H9 (cell line): ENCODE measurements at places on chromosomes 7 and 10.

- H3K36me3 ChIP-seq: peaks cover 9% of the 10 kb centered on the region
- H3K4me3 ChIP-seq: no peak overlapping the region
These were observed 115.8 kb upstream of the TMEM168 start for GRCh38 chr7:112905950-112906349.

DNA sequence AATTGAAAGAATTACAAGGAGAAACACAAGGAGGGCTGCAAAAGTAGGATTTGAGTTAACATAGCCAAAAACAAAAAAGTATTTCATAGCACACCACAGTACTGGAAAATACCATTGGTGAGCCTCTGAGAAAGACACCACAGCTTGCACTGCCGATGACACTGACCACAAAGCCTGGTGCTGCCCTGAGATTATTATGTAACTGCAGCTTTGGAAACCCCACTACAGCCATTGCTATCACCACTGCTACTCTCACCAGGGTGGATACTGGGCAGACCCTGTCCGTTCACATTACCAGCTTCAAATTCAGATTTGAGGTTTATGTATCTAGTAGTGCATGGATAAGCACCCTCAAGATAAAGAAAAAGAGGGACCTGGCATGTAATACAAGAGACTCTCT is 1246.7 kb upstream of the SORCS1 start:
- no peaks in the 10 kb centered on the region for H3K4me1 ChIP-seq
- H3K4me3 ChIP-seq: no peak overlapping the region
- H3K27me3 ChIP-seq: no peaks in the 10 kb centered on the region
- no peak overlapping the region for H3K27ac ChIP-seq
- no peaks in the 10 kb centered on the region for H3K36me3 ChIP-seq
- DNase-seq: no peak

DNA sequence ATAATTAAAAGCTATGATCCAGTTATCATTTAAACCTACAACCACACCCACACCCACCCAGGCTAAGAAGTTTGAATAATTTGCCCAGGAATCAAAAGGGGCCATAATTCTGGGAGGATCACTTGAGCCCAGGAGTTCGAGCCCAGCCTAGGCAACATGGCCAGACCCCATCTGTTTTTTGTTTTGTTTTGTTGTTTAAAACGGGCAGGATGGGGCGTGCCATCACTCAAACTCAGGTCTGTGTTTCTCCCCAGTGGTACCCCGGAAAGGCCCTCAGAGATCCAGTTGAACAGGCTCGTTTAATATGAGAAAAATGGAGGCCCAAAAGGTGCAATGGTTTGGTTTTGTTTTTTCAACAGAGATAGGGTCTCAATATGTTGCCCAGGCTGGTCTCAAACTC is 23.3 kb downstream of the HSPB1 start:
- no peaks in the 10 kb centered on the region for H3K4me1 ChIP-seq
- H3K36me3 ChIP-seq: peaks cover 85% of the 10 kb centered on the region
- no peak for DNase-seq
- no peak overlapping the region for H3K4me3 ChIP-seq

DNA sequence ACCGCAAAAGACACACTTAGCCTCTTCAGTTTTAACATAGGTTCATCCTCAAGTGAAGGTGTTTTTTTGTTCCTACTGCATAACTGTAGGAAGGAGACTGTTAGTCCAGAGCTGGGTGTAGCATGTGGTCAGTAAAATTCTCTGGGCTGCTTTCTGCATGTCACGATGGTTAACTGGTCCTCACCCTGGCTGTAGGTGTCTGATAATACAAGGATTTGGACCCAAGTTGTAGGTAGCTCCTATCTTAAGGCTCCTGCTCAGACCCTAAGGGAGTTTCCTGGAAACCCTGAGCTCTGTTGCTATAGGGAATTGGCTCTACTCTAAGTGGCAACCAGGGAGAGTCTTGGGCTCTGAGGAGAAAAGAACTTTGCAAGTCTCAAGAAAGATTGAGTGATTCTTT is 112.9 kb downstream of the SAMD9 start:
- DNase-seq: no peak
- H3K4me3 ChIP-seq: no peak overlapping the region

DNA sequence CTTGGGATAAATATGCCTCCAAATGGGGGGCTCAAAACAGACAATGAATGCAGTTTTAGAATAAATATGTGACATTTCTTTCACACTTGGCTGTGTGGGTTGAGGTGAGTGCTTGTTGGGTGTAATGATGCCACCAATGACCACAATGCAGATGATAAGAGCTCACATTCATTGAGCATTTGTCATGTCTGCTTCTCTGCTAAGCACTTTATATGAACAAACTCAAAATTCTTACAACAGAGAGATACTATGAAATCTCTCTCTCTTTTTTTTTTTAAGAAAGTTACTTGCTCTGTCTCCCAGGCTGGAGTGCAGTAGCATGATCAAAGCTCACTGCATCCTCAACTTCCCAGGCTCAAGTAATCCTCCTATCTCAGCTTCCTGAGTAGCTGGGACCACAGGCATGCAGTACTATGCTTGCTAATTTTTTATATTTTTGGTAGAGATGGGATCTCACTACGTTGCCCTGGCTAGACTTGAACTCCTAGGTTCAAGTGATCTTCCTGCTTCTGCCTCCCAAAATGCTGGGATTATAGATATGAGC is 185.4 kb downstream of the JCAD start:
- H3K27ac ChIP-seq: no peak overlapping the region
- no peak overlapping the region for H3K4me3 ChIP-seq
- no peaks in the 10 kb centered on the region for H3K36me3 ChIP-seq
- no peak for DNase-seq
- no peaks in the 10 kb centered on the region for H3K27me3 ChIP-seq

- H3K36me3 ChIP-seq: no peaks in the 10 kb centered on the region
- no peaks in the 10 kb centered on the region; the same call in 1 of the 2 replicates for H3K27me3 ChIP-seq
- DNase-seq: no peak
- H3K4me3 ChIP-seq: no peak overlapping the region
- H3K4me1 ChIP-seq: no peaks in the 10 kb centered on the region; the same call in 1 of the 2 replicates
These were observed 55.9 kb upstream of the INPP5A start for GRCh38 chr10:132481690-132482089.

- H3K4me3 ChIP-seq: no peak overlapping the region
- peaks cover 3% of the 10 kb centered on the region; the same call in 1 of the 3 replicates for H3K36me3 ChIP-seq
- H3K27ac ChIP-seq: no peak overlapping the region
- no peak for DNase-seq
These were observed 49.7 kb upstream of the WNT16 start for GRCh38 chr7:121279060-121279620.

- no peaks in the 10 kb centered on the region for H3K27me3 ChIP-seq
- no peaks in the 10 kb centered on the region; the same call in 1 of the 2 replicates for H3K4me1 ChIP-seq
- peaks cover 54% of the 10 kb centered on the region for H3K36me3 ChIP-seq
- no peak for DNase-seq
These were observed 6.8 kb downstream of the ZNF398 start for GRCh38 chr7:149154056-149154455.

DNA sequence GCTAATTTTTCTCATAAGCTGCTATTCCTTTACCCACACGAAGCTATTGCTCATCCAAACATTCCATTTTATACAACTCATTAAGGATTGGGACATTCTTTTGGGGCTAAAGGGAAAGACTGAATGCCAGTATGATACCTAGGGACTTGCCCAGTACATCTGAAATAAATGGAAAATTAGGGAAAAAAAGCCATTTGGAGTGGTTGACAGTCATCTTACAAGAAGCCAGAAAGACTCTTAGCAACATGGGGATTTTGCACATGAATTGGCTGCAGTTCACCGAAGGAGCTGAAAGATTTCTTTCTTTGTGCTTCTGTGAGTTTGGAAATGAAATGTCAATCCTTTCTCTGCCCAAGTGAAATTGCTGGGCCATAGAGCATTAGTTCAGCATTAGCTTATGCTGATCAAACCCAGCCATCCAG is 43.3 kb upstream of the MTURN start:
- H3K27me3 ChIP-seq: no peaks in the 10 kb centered on the region
- peaks cover 12% of the 10 kb centered on the region for H3K36me3 ChIP-seq
- no peaks in the 10 kb centered on the region; the same call in 1 of the 2 replicates for H3K4me1 ChIP-seq
- H3K27ac ChIP-seq: no peak overlapping the region

- H3K27ac ChIP-seq: no peak overlapping the region
- no peak for DNase-seq
- no peak overlapping the region for H3K4me3 ChIP-seq
These were observed 276.3 kb downstream of the GALNT17 start for GRCh38 chr7:71408271-71408670.

GRCh38 chr10:4888236-4888635 is 62.2 kb downstream of the AKR1E2 start:
- H3K36me3 ChIP-seq: no peaks in the 10 kb centered on the region
- H3K4me3 ChIP-seq: no peak overlapping the region
- H3K27me3 ChIP-seq: no peaks in the 10 kb centered on the region
- no peaks in the 10 kb centered on the region for H3K4me1 ChIP-seq
- H3K27ac ChIP-seq: no peak overlapping the region
- DNase-seq: no peak

- DNase-seq: peak; percentile 39
- no peaks in the 10 kb centered on the region for H3K27me3 ChIP-seq
- H3K27ac ChIP-seq: no peak overlapping the region
These were observed 28.4 kb upstream of the IFRD1 start for GRCh38 chr7:112421666-112422486.

GRCh38 chr10:110358869-110359629 is 54.3 kb upstream of the SMNDC1 start:
- no peaks in the 10 kb centered on the region for H3K27me3 ChIP-seq
- peak; percentile 61 for DNase-seq
- no peak overlapping the region for H3K4me3 ChIP-seq
- H3K36me3 ChIP-seq: no peaks in the 10 kb centered on the region
- no peak overlapping the region for H3K27ac ChIP-seq
- peaks cover 13% of the 10 kb centered on the region for H3K4me1 ChIP-seq

- no peak overlapping the region for H3K4me3 ChIP-seq
- H3K27me3 ChIP-seq: no peaks in the 10 kb centered on the region
- peaks cover 5% of the 10 kb centered on the region; the same call in 1 of the 2 replicates for H3K4me1 ChIP-seq
- peak; percentile 45 for DNase-seq
- no peak overlapping the region for H3K27ac ChIP-seq
These were observed 256.6 kb downstream of the RPS24 start for GRCh38 chr10:78290131-78290750.

DNA sequence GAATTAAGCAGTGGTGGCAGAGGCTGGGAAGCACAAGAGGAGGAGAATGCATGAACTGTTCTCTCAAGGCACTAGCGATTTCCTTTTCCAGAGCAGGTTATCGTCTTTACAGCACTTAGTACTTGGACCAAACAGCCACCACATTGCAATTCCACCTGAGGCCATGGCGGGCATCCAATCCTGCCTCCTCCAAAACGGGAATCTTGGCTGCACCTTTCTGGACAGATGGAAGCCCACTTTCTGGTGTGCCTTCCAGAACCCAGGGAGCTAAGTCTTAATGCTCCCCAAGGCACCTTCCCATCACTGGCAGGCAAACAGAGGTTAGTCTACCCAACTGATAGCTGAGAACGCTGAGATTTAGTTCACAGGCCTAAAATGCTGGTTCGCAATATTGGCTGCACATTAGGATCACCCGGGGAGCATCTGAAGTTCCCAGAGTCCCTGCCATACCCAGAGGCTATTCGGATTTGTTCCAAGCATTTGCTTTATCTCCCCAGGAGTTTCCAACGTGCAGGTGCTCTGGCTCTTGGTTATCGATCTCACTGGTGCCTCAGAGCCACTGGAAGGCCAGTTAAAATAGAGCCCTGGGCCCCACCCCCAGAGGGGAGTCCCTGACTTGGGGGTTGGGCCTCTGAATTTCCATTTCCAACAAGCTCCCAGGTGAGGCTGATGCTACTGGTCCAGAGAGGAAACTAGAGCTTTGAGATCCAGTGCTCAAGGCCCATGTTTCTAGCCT is 62.2 kb downstream of the KCNMA1 start:
- H3K27me3 ChIP-seq: no peaks in the 10 kb centered on the region
- no peak overlapping the region for H3K27ac ChIP-seq
- no peak overlapping the region for H3K4me3 ChIP-seq
- H3K4me1 ChIP-seq: no peaks in the 10 kb centered on the region

GRCh38 chr7:8357536-8357935 is 75.9 kb upstream of the NXPH1 start:
- no peaks in the 10 kb centered on the region for H3K27me3 ChIP-seq
- peaks cover 6% of the 10 kb centered on the region for H3K36me3 ChIP-seq
- peaks cover 8% of the 10 kb centered on the region for H3K4me1 ChIP-seq
- no peak overlapping the region for H3K27ac ChIP-seq
- no peak for DNase-seq
- H3K4me3 ChIP-seq: no peak overlapping the region

DNA sequence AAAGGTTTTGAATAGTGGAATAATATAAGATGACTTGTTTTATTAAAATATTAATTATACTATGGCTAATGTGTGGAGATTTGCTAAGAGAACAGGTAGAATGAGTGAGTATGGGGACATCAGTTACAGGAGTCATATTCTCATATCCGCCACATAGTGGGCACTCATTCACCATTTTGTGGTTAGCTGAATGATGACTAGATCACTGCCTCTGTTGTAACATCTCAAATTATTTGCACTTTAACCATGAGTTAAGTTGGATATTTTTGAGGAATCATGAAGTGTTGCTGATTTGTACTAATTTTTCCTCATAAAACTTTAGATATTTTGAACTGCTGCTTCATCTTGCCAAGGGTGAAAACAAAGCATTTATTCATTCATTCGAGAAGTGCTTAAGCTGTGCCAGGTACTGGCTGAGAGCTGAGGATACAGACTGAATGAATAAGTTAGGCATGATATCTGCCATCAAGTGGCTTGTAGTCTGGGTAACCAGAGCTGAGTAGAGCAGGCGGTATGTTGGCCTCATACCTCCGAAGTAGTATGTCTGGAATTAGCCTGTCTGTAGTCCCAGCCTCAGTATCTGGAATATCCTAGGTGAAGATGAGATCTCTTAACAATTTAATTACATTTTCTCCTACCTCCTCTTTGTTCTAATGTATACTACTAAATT is 100.5 kb downstream of the ZEB1 start:
- no peaks in the 10 kb centered on the region for H3K4me1 ChIP-seq
- no peak overlapping the region for H3K27ac ChIP-seq
- no peak for DNase-seq
- H3K4me3 ChIP-seq: no peak overlapping the region
- no peaks in the 10 kb centered on the region for H3K27me3 ChIP-seq

DNA sequence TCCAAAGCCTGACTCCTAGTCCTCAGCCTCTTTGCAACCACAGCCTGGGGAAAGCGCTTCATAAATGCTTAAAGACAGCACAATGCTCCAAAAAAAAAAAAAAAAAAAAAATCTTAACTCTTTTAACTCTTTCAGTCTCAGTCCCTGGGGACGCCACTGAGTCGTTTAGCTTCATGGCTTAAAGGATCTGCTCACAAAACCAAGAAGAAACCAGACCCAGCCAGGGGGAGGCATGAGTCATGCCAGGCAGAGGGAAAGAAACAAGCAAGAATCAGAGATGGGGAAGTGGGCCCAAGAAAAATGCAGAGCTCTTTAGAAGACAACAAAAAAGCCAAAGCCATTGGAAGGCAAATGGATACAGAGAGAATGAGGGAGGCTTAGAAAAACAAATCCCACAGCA is 32.5 kb upstream of the DOCK1 start:
- H3K36me3 ChIP-seq: no peaks in the 10 kb centered on the region
- no peaks in the 10 kb centered on the region for H3K27me3 ChIP-seq
- no peaks in the 10 kb centered on the region for H3K4me1 ChIP-seq
- no peak overlapping the region for H3K27ac ChIP-seq

- H3K27me3 ChIP-seq: no peaks in the 10 kb centered on the region
- DNase-seq: no peak
- no peaks in the 10 kb centered on the region for H3K4me1 ChIP-seq
- no peak overlapping the region for H3K4me3 ChIP-seq
These were observed 189.7 kb upstream of the ADCY1 start for GRCh38 chr7:45384499-45384898.
